ENCODE measurements at places on chromosomes 6 and 20. TPM values are rescaled to one million over a fixed set of nuclear protein-coding genes. Genes with fewer than 3 reads are reported as not detected.

Gene ZSCAN23
- 20.4 TPM for total RNA-seq

DNA sequence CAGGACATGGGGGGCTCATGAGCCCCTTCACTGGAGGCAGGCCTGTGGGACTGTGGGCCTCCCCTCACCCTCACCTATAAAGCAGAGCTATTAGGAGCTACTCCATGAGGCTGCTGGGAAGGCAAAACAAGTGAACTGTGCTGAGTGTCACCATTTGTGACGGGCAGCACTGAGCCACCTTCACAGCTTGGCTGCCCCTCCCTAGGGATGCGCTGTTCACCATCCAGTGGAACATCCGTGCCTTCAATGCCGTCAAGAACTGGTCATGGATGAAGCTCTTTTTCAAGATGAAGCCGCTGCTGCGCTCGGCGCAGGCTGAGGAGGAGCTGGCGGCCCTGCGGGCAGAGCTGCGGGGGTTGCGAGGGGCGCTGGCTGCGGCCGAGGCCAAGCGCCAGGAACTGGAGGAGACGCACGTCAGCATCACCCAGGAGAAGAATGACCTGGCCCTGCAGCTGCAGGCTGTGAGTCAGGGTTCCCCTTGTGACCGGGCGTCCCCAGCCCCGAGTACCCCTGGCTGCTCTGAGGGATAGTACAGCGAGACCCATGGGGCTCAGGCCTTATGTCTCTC lies 38.4 kb downstream of the MYH7B start:
- H3K27me3 ChIP-seq, result no peaks in the 10 kb centered on the region
- no peak for DNase-seq
- H3K36me3 ChIP-seq, result no peaks in the 10 kb centered on the region
- H3K27ac ChIP-seq, result no peak overlapping the region

DNA sequence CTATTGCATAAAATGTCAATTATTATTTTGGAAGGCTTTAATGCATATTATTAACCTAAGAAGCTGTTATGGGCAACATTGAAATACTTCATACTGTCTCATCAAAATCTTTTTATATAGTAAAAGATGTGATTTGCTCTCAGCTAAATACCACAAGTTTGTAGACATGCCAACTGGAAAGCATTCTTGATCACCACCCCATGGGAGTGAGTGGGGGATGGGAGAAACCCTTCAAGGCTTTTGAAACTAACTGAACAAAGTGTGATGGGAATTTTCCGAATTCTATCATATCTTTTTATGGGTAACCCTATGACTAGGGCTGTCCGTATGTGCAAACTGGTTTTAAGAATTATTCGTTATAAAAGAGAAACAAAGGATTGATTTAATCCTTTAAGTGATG lies 377.3 kb upstream of the JAG1 start:
- no peak for DNase-seq
- H3K4me3 ChIP-seq, result no peak overlapping the region
- peaks cover 12% of the 10 kb centered on the region for H3K4me1 ChIP-seq
- no peaks in the 10 kb centered on the region for H3K36me3 ChIP-seq
- no peak overlapping the region for H3K27ac ChIP-seq

GRCh38 chr6:69343851-69344250 lies 453.0 kb downstream of the LMBRD1 start:
- H3K36me3 ChIP-seq, result no peaks in the 10 kb centered on the region
- H3K27ac ChIP-seq, result no peak overlapping the region
- no peaks in the 10 kb centered on the region for H3K27me3 ChIP-seq
- no peaks in the 10 kb centered on the region for H3K4me1 ChIP-seq

- peaks cover 15% of the 10 kb centered on the region for H3K4me1 ChIP-seq
- no peak overlapping the region for H3K27ac ChIP-seq
- H3K4me3 ChIP-seq, result no peak overlapping the region
- peak; percentile 75 for DNase-seq
- H3K27me3 ChIP-seq, result no peaks in the 10 kb centered on the region
Observed at GRCh38 chr6:30915591-30915946, 1.5 kb downstream of the VARS2 start.

Gene CRYBG1
- total RNA-seq, result 0.40 TPM

Gene TUBB1
- total RNA-seq, result not detected

GRCh38 chr6:69835414-69836179 lies 30.8 kb upstream of the COL19A1 start:
- H3K27me3 ChIP-seq, result no peaks in the 10 kb centered on the region
- no peaks in the 10 kb centered on the region for H3K36me3 ChIP-seq
- DNase-seq, result peak; percentile 68
- H3K4me1 ChIP-seq, result no peaks in the 10 kb centered on the region
- no peak overlapping the region for H3K4me3 ChIP-seq
- no peak overlapping the region for H3K27ac ChIP-seq

Data from neural progenitor cell (in vitro differentiated cells).